Thymus (tissue), 14 donors: ENCODE measurements at places on chromosomes 11 and 22. TPM values are rescaled to one million over a fixed set of nuclear protein-coding genes. Genes with fewer than 3 reads are reported as not detected.

GRCh38 chr11:57310630-57311086, 14.1 kb downstream of the TNKS1BP1 start:
- peak overlapping the region; percentile 57 for H3K27ac ChIP-seq
- peak overlapping the region; percentile 41 for H3K4me3 ChIP-seq
- no peak for DNase-seq

DNA sequence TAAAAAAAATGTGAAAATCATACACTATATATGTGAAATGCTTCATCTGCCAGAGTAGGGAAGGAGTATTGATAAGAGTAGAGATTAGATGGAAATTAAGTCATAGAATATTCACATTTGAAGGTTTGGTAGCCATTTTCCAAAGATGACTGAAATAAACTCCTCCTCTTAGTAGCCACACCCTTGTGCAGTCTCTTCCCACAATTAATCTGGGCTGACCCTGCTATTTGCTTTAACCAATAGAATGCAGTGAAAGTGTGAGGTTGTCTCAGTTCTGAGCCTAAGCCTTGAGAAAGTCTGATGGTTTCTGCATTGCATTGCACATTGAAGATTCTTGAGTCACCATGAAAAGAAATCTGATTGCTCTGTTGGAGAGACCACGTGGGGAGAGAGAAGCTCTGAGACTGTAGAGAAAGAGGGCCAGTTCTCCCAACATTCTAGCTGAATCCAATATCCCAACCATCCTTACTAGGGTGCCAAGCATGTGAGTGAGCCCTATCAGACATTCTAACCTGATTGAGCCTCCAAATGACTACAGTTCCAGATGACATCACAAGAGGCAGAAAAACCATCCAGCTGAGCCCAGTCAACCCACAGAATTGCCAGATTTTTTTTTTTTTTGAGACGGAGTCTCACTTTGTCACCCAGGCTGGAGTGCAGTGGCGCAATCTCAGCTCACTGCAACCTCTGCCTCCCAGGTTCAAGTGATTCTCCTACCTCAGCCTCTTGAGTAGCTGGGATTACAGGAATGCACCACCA, 29.4 kb upstream of the CAPRIN1 start:
- no peaks in the 10 kb centered on the region for H3K27me3 ChIP-seq
- no peaks in the 10 kb centered on the region for H3K4me1 ChIP-seq
- no peak overlapping the region for H3K27ac ChIP-seq
- H3K4me3 ChIP-seq = no peak overlapping the region

DNA sequence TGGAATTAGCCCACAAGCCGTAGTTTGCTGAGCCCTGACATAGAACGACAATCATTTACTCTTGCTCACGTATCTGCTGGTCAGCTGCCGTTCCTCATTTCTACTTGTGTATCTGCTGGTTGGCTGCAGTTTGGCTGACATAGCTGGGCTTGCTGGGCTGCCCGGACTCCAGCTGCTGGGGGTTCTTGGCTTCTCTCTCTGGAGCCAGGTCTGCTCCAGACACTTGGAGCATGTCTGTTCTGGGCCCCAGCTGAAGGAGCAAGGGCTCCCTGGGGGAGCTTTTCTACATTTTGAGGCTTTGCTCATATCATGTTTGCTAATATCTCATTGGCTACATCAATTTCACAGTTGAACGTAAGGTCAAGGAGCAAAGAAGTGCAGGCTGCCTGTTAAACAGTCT, 47.3 kb downstream of the PRDM11 start:
- no peaks in the 10 kb centered on the region for H3K27me3 ChIP-seq
- H3K36me3 ChIP-seq = no peaks in the 10 kb centered on the region
- DNase-seq = no peak
- H3K27ac ChIP-seq = no peak overlapping the region
- no peaks in the 10 kb centered on the region for H3K4me1 ChIP-seq
- no peak overlapping the region for H3K4me3 ChIP-seq

- no peak overlapping the region for H3K27ac ChIP-seq
- peaks cover 39% of the 10 kb centered on the region for H3K4me1 ChIP-seq
- DNase-seq = no peak
Measured at GRCh38 chr11:119338965-119339588, 1.6 kb downstream of the C1QTNF5 start.

DNA sequence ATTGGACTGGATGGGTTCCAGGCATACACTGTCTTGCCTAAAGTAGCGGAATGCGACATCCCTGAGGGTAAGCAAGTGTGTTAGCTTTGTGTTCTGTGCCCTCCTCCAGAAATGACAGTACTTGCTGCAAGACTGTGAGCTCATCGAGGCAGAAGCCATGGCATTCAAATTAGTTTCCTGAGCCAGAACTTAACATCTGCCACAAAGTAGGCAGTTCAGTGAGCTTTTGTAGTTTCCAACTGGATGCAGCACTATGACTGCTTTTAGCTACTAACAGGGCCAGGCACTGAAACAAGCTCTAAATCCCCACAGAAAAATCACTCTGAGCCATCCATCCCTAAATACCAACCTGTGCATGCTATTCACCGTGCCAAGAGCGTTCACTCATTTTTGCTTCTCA, 1.2 kb upstream of the FAR1 start:
- H3K27ac ChIP-seq = no peak overlapping the region
- no peak for DNase-seq
- H3K27me3 ChIP-seq = peaks cover 3% of the 10 kb centered on the region
- no peaks in the 10 kb centered on the region for H3K36me3 ChIP-seq

DNA sequence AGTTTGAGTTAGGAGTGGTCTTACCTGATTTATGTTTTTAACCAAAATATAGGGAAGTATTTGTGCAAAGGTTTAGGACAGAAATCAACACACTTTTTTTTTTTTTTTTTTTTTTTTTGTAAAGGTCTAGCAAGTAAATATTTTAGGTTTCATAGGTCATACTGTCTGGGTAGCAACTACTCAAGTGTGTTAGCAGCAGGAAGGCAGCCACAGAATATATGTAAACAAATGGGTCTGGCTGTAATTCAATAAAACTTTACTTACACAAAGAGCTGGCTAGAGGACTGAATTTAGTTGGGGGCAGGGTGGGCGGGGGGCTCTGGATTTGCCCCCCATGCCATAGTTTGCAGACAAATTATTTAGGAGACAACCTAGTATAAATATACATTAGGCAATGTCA, 510.4 kb downstream of the NELL1 start:
- no peaks in the 10 kb centered on the region for H3K27me3 ChIP-seq
- H3K27ac ChIP-seq = no peak overlapping the region
- H3K36me3 ChIP-seq = no peaks in the 10 kb centered on the region
- no peak overlapping the region for H3K4me3 ChIP-seq

DNA sequence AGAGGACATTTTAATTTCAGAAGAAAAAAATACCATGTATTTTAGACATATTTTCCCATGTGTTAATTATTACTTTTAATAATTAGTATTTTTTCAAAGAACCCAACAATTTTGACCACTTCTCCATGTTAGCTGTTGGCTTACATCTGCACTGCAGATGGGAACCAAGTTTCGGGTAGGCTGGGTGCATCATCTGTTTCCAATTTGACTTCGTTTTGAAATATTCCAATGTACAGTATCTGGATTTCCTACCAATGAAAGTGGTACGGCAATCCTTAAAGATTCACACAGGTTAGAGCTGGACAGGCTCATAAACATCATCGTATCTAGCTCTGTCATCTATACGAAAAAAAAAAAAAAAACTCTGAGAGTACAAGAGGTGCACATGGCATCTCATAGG, 670.2 kb downstream of the OPCML start:
- no peaks in the 10 kb centered on the region for H3K27me3 ChIP-seq
- DNase-seq = no peak
- H3K36me3 ChIP-seq = no peaks in the 10 kb centered on the region
- no peak overlapping the region for H3K4me3 ChIP-seq
- no peaks in the 10 kb centered on the region for H3K4me1 ChIP-seq

- H3K4me3 ChIP-seq = no peak overlapping the region
- H3K36me3 ChIP-seq = no peaks in the 10 kb centered on the region
- no peak overlapping the region for H3K27ac ChIP-seq
- H3K27me3 ChIP-seq = no peaks in the 10 kb centered on the region
- H3K4me1 ChIP-seq = no peaks in the 10 kb centered on the region
Measured at GRCh38 chr11:27274854-27275395, 88.1 kb downstream of the CCDC34 start.

GRCh38 chr11:19537803-19538453, 174.7 kb upstream of the NAV2 start:
- no peaks in the 10 kb centered on the region for H3K36me3 ChIP-seq
- no peaks in the 10 kb centered on the region for H3K27me3 ChIP-seq
- H3K4me1 ChIP-seq = no peaks in the 10 kb centered on the region
- no peak overlapping the region for H3K4me3 ChIP-seq

GRCh38 chr22:50326956-50327710, at the start of gene DENND6B:
DENND6B (minus strand) TSS chr22:50327012; CDS start chr22:50326988, 24 bp downstream.
- peak; percentile 70 for DNase-seq
- H3K36me3 ChIP-seq = no peaks in the 10 kb centered on the region
- H3K27ac ChIP-seq = peak within 1 kb of the TSS; percentile 73

DNA sequence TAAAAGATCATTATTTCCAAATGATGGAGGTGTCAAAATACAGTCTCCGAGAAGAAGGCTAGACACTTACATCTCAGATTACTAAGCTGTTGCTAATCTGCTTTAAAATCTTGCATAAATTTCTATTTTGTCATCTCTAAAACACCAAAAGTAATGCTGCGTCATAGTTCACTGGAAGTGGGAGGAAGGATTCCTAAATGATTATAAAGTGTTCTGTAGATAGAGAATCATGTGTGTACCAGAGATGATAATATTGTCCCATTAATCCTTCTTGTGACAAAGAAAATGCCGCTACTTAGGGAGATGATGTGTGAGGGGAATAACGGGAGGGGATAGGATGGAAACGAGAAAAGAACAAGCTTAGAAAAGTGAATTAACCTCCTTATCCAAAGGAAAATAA, 268.6 kb downstream of the JRKL start:
- no peak for DNase-seq
- H3K4me1 ChIP-seq = no peaks in the 10 kb centered on the region
- H3K36me3 ChIP-seq = no peaks in the 10 kb centered on the region
- H3K4me3 ChIP-seq = no peak overlapping the region
- no peaks in the 10 kb centered on the region for H3K27me3 ChIP-seq

DNA sequence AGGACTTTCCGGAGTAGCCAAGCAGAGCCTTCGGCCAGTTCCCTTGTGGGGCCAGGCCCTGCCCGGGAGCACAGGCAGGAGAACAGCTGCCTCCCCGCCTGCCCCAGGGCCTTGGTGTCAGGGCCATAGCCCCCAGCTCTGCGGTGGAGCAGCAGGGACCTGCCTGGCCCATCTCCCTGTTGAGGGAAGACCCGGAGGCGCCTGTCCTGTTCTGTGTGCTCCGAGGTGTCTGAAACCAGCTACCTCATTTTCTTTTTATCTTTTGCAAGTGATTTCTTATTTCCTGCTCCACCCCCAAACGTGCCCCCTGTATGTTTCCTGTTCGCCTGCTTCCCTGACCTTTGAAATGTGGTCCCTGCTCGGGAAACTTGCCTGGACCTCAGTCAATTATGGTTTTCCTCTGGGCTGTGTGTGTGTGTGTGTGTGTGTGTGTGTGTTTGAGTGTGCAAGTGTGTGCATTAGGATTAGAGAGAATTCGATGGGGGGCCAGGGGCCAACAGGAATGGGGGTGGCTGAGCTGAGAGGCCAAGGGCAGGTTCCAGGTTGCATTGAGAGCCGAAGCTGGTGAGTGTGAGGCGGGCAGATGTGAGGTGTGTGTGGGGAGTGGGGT, 19.1 kb downstream of the LRP5 start:
- peak overlapping the region; percentile 15 for H3K27ac ChIP-seq
- H3K36me3 ChIP-seq = no peaks in the 10 kb centered on the region
- H3K4me1 ChIP-seq = peaks cover 63% of the 10 kb centered on the region
- DNase-seq = no peak
- peak overlapping the region; percentile 2 for H3K4me3 ChIP-seq

GRCh38 chr11:104876861-104877431, 21.3 kb downstream of the CASP12 start:
- no peak overlapping the region for H3K4me3 ChIP-seq
- H3K36me3 ChIP-seq = no peaks in the 10 kb centered on the region
- no peaks in the 10 kb centered on the region for H3K27me3 ChIP-seq
- DNase-seq = no peak

GRCh38 chr11:116582571-116582970, 190.2 kb downstream of the BUD13 start:
- H3K36me3 ChIP-seq = no peaks in the 10 kb centered on the region
- DNase-seq = no peak
- no peaks in the 10 kb centered on the region for H3K4me1 ChIP-seq
- H3K4me3 ChIP-seq = no peak overlapping the region
- H3K27ac ChIP-seq = no peak overlapping the region

DNA sequence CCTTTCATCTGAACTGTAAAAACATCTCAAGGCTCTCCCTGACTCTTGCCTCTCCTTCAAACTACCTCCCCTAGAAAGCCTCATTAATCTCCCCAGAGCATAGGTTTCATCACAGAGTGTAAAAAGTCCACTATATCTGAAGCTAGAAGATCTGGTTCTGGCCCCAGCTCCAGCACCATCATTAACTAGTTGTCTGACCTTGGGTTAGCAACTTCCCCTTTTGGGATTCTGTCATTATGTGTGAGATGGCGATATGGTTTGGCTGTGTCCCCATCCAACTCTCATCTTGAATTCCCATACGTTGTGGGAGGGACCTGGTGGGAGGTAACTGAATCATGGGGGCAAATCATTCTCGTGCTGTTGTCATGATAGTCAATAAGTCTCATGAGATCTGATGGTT, 97.3 kb downstream of the KCNC1 start:
- H3K27ac ChIP-seq = no peak overlapping the region
- H3K36me3 ChIP-seq = no peaks in the 10 kb centered on the region
- no peak for DNase-seq
- no peaks in the 10 kb centered on the region for H3K27me3 ChIP-seq

DNA sequence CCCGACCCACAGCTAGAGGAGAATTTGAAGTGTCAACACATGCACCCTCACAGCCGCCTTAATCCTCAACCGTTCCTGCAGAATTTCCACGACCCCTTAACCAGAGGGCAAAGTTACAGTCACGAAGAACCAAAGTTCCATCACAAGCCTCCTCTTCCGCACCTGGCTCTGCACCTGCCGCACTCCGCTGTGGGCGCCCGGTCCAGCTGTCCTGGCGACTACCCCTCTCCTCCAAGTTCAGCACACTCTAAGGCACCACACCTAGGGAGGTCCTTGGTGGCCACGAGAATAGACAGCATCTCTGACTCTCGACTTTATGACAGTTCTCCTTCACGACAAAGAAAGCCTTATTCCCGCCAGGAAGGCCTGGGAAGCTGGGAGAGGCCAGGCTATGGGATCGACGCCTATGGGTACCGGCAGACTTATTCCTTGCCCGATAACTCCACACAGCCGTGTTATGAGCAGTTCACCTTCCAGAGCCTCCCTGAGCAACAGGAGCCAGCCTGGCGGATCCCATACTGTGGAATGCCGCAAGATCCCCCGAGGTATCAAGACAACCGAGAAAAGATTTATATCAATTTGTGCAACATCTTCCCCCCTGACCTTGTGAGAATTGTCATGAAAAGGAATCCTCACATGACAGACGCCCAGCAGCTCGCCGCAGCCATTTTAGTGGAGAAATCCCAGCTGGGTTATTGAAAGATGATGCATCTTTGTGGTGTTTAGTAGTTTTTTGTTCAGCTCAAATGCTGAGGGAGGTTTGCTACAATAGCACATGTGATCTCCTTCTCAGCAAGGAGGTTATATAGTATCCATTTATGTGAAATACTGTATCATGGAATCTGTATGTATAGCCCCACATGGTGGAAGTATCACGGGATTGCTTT, 72.1 kb downstream of the ZC3H12C start:
- DNase-seq = no peak
- H3K4me1 ChIP-seq = no peaks in the 10 kb centered on the region
- no peaks in the 10 kb centered on the region for H3K27me3 ChIP-seq
- no peaks in the 10 kb centered on the region for H3K36me3 ChIP-seq
- H3K27ac ChIP-seq = no peak overlapping the region

The DEFB131B gene
- total RNA-seq = not detected

The CHRM1 gene
- not detected for total RNA-seq

The IFITM2 gene
- 305 TPM for total RNA-seq

The ISX gene
- total RNA-seq = not detected
